NCI-H1417 treated with DMSO at 0.1 percent for 48 hours (cell line): ENCODE measurements at places on chromosomes 5 and 9.

- DNase-seq, result no peak
Observed at GRCh38 chr5:119063579-119064379, 7.1 kb upstream of the DMXL1 start.

DNA sequence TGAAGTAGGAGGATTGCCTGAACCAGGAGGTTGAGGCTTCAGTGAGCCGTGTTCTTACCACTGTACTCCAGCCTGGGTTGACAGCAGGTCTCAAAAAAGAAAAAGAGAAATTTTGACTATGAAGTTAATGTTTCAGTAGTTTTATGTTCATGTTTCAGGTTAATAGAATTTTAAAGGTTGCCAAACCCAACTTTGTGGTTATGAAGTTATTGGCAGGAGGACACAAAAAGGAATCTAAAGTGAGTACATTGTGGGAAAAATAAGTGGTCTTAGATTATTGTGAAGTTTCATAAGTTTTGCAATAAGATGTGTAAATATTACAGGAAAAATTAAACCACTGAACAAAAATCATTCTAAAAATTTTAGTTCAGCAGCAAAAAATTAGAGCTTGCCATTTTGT lies 78.6 kb downstream of the GOLM1 start:
- DNase-seq, result no peak

DNA sequence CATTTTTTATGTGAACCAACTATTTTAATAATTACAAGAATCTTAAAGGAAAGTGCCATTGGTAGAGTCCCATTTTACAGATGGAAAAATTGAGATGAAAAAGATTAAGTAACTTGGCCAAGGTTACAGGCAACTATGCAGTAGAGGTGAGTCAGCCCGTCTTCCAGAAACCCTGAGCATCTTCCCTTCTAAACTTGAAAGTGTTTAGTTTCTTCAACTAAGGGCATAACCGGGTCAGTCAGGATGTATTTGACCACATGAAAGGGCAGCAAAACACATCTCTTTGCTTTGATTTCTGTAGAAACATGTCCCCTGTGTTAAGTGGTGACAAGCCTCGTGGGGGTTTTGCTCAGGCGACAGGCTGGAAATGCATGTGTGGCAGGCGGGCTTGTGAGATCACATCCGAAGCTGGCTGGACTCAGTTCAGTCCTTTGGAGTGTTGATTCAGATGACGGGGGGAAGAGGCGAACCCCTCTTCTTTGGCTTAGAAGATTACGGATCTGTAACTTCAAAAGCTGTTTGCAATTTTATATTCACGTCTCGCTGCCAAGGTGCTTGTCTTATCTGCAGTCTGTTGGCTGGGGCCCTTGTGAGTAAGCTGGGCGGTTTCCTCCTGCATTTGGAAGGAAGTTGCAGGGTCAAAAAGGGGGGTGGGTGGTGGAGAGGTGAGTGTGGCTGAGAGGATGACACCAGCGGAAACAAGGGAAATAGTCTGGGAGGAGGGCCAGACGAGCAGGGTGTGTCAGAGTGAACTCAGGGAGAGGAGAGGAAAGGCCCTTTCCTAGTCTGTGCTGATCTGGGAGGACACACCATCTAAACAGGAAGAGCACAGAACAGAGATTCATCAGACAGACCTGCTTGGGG lies 78.9 kb upstream of the RPS23 start:
- no peak for DNase-seq

- no peak for DNase-seq
Observed at GRCh38 chr5:58404734-58405133, 55.2 kb downstream of the PLK2 start.

GRCh38 chr5:135340568-135340967 lies 58.5 kb downstream of the MACROH2A1 start:
- DNase-seq, result no peak

DNA sequence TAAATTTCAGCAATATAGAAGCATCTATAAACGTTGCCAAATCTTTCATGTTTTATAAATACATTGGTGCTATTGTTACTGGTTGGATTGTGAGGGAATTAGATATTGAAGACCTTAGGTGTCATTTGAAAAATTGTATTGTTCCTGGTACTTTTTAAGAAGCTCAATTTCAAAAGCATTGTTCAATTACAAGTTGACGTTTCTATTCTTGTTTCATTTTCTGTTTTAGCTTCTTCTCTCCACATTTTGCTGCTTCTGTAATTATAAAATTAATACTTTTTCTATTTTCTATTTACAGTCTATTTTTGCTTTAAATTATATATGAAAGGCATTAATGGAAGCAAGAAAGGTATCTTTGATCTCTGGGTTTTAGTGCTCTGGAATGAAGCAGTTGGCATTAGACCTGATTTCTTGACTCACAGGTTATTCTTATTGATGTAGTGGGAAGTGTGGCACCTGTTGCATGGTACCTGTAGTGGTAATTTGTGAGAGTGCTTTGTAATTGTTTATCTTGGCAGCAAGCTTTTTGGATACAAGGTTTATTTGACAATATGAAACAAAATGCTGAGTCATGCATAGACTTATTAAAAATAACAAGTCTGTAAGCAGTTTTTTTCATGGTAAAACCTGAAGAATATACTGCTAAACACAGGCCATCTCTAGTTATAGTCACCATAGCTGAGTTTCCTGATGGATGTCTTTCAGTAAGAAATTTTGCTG lies 13.2 kb downstream of the MACIR start:
- no peak for DNase-seq

- DNase-seq, result no peak
Observed at GRCh38 chr9:134163371-134164196, 780 bp downstream of the RNU6ATAC start.

- DNase-seq, result no peak
Observed at GRCh38 chr5:30747412-30747811, 446.1 kb upstream of the CDH6 start.

- no peak for DNase-seq
Observed at GRCh38 chr9:7982907-7983306, 183.3 kb upstream of the DMAC1 start.

GRCh38 chr9:110048976-110049698 lies 158.8 kb downstream of the C9orf152 start:
- no peak for DNase-seq

DNA sequence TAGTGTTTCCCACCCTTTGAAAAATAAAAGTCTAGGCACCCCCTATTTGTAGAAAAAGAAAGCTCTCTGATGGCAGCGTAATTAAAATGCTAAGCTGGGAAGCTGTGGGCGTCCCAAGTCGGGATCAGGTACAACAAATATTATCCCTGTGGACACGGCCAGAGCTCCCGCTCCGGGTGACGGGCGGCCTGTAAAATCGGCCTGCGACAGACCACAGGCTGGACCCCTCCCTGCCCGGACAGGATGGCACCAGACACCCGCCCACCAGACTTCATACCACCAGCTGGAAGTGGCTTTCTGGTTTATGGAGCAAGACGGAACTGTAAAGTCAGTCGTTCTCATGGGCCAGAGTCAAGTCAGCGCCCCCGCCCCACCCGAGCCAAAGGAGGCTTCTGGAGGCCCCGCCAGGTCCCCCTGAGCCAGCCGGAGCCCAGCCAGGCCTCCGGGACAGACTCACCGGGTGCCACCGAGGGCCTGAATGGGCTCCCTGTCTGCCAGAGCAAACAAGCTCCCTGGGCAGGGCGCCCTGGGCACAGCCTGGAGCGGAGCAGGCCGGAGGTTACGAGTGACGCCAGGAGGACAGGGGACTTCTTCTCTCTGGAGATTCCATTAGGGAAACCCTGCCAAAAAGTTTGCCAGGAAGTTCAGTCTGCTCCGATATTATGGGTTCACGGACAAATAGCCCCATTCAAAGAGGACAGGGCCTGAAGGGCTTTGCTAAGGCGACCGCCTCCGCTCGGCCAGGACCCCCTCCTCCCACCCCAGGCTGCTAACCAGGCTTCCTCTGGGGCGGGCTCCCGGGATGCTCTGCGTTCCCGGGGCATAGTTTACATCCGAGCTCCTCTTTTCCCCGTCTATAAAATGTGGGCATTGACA lies 173.7 kb downstream of the ERCC6L2 start:
- DNase-seq, result no peak

DNA sequence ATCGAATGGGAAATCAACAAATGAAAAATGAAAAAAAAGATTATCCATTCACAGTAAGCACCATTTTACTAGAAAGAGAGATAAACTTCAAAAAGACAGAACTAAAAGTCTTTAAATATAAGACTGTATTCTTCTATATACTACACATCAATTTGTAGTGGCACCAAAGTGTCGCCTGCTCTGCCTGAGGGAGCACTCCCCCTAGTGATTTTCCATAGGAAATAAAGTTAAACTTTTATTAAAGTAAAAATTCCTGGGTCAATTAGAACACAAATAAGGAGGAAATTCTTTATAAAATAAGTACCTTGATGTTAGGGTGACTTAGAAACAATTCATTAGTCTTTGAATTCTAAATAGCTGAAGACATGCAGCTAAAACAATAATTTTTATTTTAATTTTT lies 9.7 kb downstream of the RAD1 start:
- DNase-seq, result no peak

DNA sequence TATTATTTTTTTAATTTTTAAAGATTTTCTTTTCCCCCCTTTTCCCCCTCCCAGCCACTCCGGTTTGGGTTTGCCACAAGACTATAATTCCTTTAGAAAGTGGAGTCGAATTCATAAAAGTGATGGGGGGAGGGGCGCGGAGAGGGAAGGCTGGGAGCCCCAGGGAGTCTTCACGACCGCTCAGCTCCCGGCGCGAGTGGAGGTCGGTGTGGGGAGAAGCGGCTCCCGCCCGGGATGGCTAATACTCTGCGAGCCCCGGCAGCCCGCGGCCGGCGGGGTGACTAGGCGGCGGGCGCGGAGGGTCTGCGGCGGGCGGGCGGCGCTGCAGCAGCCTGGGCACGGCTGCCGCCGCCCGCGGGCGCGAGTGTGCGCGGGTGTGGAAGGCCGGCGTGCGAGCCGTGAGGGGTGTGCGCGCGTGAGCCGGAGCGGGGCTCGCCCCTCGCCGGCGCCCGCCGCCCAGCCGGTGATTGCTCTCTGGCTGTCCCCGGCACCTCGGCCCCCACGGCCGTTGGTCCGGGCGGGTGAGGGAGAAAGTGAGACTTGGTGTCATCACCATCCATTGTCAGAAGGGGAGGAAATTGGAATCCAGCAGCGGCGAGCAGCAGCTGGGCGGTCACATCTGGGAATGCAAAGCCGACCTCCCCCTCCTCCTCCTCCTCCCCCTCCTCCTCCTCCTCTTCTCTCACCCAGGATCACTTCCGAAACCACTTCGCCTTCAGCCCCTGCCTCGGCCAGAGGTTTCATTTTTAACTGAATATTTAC lies at the start of gene PARP8:
Gene PARP8 (plus strand): TSS at position 377 of the 762 bp plus-strand sequence. CDS start 459 bp downstream, outside the sequence.
- no peak for DNase-seq

- DNase-seq, result no peak
Observed at GRCh38 chr9:134768709-134769351, 111.8 kb upstream of the FCN2 start.

GRCh38 chr5:67102708-67103107 lies 93.9 kb downstream of the CD180 start:
- no peak for DNase-seq

- no peak for DNase-seq
Observed at GRCh38 chr5:80034559-80034958, 589 bp upstream of the THBS4 start.

GRCh38 chr9:135809166-135809565 lies 98.2 kb downstream of the CAMSAP1 start:
- no peak for DNase-seq

DNA sequence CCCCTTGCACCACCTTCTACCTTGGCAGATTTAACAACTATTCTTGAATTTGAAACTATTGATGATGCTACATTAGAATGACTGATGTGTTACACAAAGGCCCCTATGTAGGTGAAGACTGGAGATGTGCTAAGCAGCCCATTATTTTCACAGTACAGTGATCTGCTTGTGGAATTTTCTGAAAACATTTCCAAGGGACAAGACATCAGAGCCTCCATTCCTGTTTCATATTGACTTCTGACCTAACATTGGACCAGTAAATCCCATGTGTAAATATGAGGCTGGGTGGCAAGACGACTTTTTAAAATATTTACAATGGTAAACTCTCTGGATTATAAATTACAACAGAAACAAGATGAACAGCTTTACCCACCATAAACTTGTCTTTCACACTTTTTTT lies 265.8 kb upstream of the EFNA5 start:
- no peak for DNase-seq

GRCh38 chr5:2110137-2110933 lies 227.6 kb upstream of the IRX4 start:
- DNase-seq, result no peak

DNA sequence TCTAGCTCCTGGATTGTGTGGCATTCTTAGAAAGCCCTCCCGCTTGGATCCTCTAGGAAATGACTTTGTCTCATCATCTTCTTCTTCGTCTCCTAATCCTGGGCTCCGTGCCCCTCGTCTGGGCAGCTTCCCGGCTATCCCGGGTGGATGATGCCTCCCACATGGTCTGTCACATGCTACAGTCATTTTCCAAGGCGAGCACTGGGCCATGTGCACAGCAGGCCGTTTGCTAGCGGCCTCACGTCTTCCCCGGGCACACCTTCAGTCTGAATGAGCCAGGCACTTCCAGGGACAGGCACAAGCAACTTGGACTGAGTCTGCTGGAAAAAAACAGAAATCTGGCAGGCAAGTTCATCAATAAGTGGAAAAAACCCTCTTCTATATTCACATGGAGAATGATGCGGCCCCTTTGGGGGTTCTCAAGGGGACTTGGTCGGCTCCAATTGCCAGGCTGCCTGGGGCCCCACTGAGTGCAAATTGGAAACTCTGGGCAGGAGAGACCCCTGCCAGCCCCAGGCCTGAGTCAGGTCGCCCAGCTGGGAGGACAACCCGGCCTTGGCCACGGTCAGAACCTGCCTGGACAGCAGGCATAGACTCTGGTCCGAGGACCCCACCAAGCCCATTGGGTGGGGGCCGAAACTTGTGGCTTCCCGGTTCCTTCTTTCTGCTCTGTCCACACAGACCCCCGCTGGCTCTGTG lies 11.1 kb upstream of the WNK2 start:
- no peak for DNase-seq

DNA sequence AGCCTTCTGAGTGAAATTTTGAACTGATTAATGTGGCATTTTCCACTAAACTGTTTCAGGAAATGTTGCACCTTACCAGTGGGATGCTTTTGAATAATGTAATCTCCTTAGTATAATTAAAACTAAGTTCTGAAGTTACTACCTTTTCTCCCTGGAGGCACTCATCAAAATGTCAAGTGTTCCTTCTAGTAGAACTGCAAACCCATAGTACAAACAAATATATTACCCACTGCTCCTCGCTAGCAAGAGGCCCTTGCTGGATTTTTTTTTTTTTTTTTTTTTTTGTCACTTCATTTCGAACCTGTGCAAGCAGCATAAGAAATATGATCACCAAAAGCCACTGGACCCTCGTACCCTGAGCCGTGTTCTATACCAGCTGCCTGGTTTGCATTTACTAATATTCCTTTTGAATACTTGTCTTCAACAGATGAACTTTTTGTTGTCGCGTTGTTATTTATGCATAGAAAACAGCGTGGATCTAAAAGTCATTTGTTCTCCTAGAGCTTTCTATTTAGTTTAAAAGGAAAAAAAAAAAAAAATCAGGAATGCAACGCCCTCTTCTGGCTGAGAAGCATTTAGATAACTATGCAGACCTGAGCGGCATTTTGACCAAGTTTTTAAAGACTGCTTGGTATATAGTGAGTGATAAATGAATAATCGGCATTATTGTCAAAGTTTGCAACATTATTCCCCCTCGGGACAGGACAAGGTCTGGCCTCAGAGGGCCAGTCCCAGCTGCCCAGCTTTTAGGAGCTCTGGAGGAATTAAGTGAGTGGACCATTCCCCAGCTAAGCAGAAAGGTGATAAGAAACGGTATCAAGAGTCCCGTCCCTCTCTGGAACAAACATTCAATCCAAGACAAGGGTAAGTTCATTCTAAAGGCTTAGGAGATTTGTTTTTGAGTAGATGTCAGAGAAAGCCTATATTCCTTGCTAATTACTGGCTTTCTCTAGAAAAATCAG lies 162.5 kb upstream of the KIF2A start:
- no peak for DNase-seq
